ENCODE measurements at places on chromosomes 12 and 14.
A peak's percentile ranks its signal among the peaks of the same experiment; 100 is the strongest.

DNA sequence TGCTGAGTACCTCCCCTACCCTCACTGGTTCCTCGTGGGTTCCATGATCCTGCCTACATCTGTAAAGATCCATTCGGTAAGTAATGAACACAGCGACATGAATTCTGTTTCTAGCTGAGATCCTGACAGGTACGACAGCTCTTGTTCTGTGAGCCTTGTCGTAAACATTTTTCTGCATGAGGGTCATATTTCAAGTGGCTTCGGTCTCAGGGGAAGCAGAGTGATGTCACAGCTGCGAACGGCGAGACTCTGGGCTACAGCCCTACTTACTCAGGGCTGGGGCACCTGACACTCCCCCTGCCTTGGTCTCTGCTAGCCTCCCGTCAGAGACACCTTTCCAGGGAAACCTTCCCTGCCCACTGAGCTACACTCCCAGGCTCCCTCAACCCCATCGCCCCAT, 85.8 kb downstream of the RBM19 start:
- H3K36me3 ChIP-seq: no peaks in the 10 kb centered on the region
- no peak overlapping the region for H3K27ac ChIP-seq
- H3K27me3 ChIP-seq: no peaks in the 10 kb centered on the region
- no peak overlapping the region for H3K4me3 ChIP-seq
- no peak for ATAC-seq
- H3K4me1 ChIP-seq: no peaks in the 10 kb centered on the region

DNA sequence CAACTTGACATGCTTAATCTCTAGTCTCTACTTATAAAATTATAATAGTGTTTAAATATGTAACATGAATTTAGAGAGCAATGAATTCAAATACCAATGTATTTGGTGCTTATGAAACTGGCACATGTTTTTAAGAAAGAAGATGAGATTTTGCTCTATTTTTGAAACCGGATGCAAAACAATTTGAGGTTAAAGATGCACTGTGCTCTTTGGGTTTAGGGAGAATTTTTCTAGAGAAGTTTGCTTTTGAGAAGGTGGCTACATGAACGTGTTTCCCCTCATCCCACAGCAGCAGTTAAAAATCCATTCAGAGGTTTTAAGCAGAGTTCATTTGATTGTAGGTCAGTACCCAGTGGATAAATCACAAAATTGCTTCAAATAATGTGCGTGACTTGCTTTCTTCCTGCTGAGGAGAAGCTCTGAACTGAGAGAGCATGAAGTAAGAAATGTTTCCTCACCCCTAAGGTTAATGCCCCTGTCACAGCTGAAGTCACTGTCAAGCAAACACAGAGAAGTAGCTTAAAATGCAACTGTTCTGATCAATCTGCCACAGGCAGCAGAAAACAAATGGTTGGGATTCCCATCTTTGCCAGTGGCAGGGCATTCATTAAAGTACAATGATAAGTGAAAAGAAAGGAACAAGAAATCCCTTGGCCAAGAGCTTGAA, 241.9 kb upstream of the SYT1 start:
- ATAC-seq: no peak
- H3K4me1 ChIP-seq: no peaks in the 10 kb centered on the region
- H3K4me3 ChIP-seq: no peak overlapping the region
- H3K27me3 ChIP-seq: no peaks in the 10 kb centered on the region

GRCh38 chr12:64010069-64010686, 165.7 kb downstream of the SRGAP1 start:
- H3K4me3 ChIP-seq: no peak overlapping the region
- H3K27me3 ChIP-seq: no peaks in the 10 kb centered on the region
- peaks cover 7% of the 10 kb centered on the region for H3K4me1 ChIP-seq
- no peak overlapping the region for H3K27ac ChIP-seq
- no peaks in the 10 kb centered on the region for H3K36me3 ChIP-seq
- peak; percentile 56 for ATAC-seq

GRCh38 chr12:127277882-127278281, 989.1 kb upstream of the TMEM132C start:
- ATAC-seq: no peak
- peaks cover 45% of the 10 kb centered on the region for H3K27me3 ChIP-seq
- no peak overlapping the region for H3K4me3 ChIP-seq
- H3K27ac ChIP-seq: no peak overlapping the region
- no peaks in the 10 kb centered on the region for H3K36me3 ChIP-seq

- H3K36me3 ChIP-seq: no peaks in the 10 kb centered on the region
- H3K27me3 ChIP-seq: peaks cover 19% of the 10 kb centered on the region
- H3K27ac ChIP-seq: no peak overlapping the region
- ATAC-seq: no peak
Measured at GRCh38 chr12:52442600-52443061, 8.5 kb upstream of the KRT75 start.

Measured in gastroesophageal sphincter (tissue), 4 donors.